ENCODE measurements at places on chromosomes 12 and 14.

GRCh38 chr12:71295953-71296352 lies 138.2 kb upstream of the TSPAN8 start:
- no peak for DNase-seq

DNA sequence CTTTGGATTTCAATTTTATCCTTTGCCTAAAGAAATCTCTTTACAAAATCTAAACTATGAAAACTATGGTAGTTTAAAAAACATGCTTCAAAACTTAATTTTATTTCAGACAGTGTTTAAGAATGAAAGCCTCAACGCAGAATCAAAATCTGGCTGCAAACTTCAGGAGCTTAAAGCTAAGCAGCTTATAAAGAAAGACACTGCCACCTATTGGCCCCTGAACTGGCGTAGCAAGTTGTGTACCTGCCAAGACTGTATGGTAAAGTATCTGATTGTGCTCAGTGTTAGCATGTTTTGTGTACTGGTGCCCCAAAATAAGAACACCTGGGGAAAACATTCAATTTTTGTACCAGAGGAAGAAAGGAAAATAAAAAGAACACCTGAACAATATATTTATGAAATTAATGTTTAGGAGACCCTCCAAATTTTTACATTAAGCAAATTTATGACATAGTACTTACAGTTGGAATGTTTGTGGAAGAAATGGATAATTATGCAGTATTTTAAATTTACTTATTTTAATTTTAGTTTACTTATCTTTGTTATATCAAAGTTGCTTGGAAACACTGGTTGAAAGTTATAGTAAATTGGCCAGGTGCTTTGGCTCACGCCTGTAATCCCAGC lies 12.2 kb downstream of the UBR7 start:
- peak; percentile 47 for DNase-seq

DNA sequence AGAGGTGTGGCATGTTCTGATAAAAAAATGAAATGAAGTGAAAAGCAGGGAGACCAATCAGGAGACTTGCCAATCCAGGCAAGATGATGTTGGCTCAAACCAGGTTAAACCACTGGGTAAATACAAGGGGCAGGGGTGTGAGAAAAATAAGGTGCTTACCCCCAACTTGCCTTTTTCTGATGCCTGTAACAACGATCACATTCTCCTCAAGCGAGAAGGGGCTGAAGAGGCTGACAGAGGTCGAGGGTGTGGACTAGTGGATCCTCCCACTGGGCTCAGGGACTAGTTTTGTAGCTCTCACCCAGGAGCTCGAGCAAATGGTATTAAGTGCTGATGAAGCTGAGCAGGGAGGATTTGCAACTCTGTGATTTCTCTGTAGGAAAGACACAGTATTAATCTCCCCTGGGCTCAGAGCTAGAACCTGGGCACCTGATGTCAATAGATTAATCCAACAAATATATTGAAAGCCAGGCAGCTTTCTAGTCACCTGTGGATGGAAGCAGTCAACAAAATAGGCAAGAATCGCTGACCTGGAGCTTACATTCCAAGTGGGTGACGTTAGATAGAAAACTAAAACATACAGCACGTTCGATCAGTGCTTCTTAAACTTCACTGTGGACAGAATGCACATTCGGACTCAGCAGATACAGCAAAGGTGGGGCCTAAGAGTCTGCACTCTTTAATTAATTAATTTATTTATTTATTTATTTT lies 15.2 kb upstream of the EAPP start:
- no peak for DNase-seq

DNA sequence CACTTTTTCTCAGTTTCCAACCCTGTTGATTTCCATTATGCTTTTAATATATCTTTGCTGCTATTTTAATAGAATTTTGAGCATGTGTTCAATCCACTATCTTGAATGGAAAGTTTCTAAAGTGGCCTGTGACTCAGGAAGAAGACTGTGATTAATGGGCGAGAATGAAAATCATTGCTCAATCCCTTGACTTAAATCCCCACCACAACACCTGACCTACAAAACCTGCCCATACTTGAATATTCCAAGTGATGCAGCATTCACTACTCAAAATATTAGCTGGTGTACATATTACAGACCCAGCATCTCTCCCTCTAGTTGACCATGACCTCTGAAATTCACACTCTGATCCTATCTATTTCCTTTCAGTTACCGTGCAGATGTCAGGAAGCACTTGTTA lies 1.3 kb upstream of the OAS3 start:
- DNase-seq = no peak

GRCh38 chr12:53975064-53975471 lies 314 bp upstream of the HOTAIR start:
- DNase-seq = no peak

- DNase-seq = no peak
These were observed 31.3 kb upstream of the PSEN1 start for GRCh38 chr14:73105050-73105449.

DNA sequence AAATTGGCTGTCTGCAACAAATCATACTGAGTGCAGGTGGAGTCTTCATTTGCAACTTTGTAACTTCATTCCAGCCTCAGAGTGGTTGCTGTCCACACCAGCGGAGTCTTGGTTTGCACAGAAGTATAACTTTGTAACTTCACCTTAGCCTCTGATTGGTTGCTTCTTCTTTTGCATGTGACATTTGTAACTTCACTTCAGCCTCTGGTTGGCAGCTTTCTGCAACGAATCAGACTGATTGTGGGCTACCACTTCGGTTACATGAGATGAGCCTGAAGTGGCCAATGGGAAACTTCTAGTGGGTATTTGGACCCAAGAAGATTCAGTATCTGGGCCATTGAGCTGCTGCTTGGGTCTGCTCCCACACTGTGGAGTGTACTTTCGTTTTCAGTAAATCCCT lies 17.8 kb downstream of the RASSF8 start:
- no peak for DNase-seq

- DNase-seq = no peak
These were observed 927.5 kb downstream of the SLC6A15 start for GRCh38 chr12:83985084-83985483.

DNA sequence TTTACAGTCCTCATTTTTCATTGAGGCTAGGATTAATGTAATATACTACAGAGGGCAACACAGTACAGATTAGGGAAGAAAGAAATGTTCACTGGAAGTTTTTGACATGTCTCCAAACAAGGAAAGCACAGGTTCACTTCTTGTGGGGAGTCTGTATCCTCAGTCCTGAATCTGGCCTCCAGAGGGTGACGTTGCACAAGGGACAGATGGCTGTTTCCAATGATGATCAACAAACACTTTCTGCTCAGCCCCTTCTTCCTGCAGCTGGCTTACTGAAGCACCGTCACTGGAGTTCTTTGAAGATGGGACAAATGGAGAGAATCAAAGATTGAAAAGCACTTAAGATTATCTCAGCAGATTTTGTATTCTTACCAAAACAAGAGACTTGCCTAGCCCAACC lies 123.3 kb upstream of the OR4E1 start:
- no peak for DNase-seq

DNA sequence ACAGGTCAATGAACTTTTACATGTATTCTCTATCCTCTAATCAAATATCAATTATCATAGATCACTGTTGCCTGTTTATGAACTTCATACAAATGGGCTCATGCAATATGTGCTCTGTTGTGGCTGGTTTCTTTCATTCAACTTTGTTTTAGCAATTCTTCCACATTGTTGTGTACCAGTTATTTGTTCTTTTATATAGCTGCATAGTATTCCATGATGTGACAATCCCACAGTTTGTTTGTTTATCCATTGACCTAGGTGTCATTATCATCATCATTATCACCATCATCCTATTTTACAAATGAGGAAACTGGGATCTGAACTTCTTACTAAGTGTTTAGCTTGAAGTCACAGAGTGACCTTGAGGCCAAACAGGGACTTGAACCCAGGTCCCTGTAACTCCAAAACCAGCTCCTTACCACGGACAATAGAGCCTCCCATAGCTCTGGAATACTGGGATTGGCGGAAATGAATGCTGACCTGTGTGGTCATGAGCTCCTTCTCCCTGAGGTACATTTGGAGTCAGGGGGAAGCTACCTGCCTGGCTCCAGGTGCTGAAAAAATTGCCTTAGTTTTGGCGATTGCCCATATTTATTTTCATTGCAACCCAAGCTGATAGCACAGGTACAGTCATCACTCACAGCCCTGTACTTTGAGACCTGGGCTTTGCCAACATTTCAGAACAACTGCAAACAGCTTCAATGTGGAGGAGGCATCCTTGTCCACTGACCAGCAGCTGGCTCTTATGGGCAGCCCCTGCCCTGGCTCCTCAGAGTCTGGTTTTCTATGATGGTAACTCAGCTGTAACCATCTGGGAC lies 9.2 kb downstream of the ZFP36L1 start:
- DNase-seq = no peak

- no peak for DNase-seq
These were observed 28.6 kb downstream of the CORO1C start for GRCh38 chr12:108702595-108703320.

- no peak for DNase-seq
These were observed 657.5 kb upstream of the TBX3 start for GRCh38 chr12:115341442-115341841.

DNA sequence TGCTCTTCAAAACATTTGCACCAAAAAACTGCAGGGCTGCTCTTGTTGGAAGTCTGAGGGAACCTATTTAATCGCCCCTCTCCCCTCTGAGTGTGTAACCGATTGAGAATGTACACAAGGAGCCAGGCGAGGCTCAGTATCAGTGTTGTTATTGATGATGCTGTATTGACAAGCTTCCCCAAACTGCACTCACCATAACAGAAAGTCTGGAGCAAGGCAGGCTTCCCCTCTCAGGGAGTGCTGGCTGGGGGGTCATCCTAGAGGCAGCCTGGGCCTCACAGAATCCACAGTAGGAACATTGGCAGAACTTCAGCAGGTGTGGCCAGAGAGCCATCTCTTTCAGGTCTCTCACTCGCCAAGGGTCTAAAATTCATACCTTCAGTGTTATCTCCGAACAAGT lies 58.1 kb upstream of the TUNAR start:
- DNase-seq = no peak

DNA sequence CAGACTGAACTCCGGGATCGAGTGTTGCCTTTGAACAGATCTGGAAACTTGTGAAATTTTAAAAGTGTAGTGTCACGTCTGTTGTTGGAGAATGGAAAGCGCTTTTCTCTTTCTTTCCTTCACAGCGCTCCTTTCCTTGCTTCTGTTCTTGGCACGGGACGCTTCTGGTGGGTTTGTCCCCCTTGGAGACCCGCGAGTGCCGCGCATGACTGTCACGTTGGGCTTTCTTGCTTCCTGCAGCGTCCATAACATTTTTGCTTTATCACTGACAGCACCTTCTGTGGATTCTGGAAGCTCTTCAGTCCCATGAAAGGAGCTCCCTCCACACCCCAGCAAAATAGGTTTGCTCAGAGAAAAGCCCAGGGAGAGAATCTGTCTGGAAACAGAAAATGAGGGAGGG lies 193.0 kb upstream of the TMEM132C start:
- DNase-seq = no peak

GRCh38 chr14:45633220-45633984 lies 380.4 kb upstream of the MIS18BP1 start:
- DNase-seq = no peak

GRCh38 chr12:2779281-2779680 lies 15.5 kb upstream of the FKBP4 start:
- DNase-seq = no peak

DNA sequence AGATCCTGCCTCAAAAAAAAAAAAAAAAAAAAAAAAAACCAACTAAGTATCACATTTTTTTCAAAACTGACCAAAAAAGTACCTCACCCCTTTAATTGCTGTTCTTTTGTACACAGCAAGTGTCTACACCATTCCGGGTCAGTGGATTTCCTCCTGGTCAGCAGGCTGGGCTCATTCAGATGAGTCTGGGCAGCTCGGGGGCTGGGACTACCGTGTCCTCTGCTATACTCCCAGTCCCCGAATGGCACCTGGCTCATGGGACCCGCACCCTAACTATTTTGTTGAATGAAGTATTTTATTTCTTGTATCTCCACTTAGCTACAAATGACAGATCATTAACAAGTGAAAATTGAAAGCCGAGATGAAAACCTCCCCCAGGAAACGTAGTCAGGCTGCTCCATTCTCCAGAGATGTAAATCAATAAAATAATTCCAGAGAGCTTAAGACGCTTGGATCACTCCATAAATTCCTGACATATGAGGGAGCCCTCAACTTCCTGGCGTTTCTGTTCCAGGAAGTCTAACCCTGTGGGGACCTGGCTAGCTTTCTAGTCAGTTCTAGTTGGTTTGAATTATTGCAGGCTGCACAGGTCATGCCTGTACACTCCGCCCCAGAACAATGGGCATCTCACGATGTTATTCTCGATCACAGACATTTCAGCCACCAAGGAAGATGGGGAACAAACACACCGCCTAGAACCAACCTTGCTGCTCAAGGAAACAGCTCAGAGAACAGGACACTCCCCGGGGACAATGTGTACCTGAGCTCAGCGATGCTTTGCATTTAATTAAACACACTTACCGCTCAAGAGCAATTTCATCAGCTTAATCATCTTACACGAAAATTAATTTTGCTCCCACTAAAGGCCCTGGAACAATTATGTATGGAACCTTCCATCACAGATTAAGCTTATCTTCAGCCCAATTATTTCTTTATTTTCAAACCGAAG lies 76.3 kb downstream of the RIMBP2 start:
- no peak for DNase-seq

GRCh38 chr12:12714276-12715021 lies 2.7 kb upstream of the CDKN1B start:
- peak; percentile 30 for DNase-seq

DNA sequence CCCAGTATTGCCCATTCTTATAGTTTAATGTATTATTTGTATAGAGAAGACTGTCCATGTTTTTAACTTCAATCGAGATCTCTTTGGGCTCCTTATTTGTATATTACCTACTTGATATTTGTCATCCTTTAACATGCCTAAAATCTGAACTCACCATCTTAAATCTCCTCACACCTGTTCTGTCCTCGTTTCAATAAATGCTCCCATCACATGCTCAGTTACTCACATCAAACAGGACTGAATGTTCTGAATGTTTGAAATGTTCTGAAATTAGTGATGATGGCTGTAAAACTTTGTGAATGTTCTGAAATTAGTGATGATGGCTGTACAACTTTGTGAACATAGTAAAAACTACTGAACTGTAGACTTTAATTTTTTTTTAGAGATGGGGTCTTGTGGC lies 34.5 kb downstream of the COCH start:
- no peak for DNase-seq

GRCh38 chr14:32083789-32084188 lies 6.7 kb downstream of the ARHGAP5 start:
- no peak for DNase-seq

- DNase-seq = no peak
These were observed 140.0 kb downstream of the GRIN2B start for GRCh38 chr12:13841358-13841757.

DNA sequence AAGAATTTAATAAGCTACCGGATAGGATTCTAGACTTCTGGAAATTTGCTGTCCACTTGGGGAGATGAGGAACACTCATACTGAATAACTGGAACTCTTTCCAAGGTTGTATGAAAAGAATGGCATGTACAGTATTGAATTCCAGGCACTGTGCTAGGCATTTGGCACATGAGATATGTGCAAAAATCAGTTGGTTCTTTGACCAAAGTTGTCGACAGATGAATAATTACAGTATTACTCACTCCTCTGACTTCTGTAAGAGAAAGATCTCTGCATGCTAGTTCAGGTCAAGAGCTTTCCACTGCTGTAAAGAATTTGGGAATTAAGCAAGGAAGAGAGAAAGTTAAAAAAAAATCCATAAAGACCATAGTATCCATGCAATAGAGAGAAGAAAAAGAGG lies 764.7 kb downstream of the BCL11B start:
- no peak for DNase-seq

GRCh38 chr12:51118706-51119105 lies 35.3 kb upstream of the CSRNP2 start:
- no peak for DNase-seq

Data from stimulated activated CD4-positive, alpha-beta T cell treated with anti-CD3 and anti-CD28 coated beads, Interleukin-4, amount 100 ng/mL, for 4 hours (primary cell).